ENCODE measurements at places on chromosomes 6 and 20.
A peak's percentile ranks its signal among the peaks of the same experiment; 100 is the strongest.

- no peak for DNase-seq
Observed at GRCh38 chr6:95240514-95240913, 336.8 kb upstream of the MANEA start.

DNA sequence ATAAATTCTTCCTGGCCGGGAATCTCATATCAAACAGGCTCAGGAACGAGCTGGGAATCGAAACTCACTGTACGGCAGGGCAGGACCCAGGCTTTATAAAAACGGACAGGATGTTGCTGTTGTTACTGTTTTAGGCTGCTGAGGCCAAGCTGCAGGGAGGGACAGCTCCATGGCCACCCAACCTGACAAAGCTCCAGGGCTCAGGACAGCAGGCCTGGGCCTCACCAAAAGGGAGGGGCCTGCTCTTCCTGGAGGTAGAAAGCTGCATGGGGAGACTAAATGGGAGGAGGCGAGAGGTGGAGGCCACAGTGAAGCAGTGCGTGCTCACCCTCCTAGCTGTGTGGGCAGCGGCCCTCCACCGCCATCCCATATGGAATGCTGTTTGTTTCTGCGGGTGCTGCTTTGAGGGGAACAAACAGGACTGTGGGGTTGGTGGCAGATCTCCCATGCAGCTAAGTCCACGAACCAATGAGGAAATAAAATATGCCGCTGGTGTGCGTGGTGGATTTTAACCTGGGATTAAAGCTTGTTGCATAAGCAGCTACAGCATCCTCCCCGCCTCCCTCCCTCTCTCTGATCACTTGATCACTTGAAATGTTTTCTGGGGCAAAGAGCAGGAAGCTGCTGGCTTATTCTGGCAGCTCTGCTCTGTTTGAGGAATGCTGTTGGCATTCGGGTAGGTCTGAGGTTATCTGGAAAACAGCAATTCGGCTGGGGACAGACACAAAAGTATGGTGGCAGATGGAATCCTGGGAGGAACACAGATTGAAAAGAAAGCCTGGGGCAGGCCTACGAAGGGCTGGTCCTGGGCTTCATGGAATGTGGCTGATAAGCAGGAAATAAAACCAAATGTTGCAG is 2.4 kb upstream of the ZMYND8 start:
- peak; percentile 59 for DNase-seq

DNA sequence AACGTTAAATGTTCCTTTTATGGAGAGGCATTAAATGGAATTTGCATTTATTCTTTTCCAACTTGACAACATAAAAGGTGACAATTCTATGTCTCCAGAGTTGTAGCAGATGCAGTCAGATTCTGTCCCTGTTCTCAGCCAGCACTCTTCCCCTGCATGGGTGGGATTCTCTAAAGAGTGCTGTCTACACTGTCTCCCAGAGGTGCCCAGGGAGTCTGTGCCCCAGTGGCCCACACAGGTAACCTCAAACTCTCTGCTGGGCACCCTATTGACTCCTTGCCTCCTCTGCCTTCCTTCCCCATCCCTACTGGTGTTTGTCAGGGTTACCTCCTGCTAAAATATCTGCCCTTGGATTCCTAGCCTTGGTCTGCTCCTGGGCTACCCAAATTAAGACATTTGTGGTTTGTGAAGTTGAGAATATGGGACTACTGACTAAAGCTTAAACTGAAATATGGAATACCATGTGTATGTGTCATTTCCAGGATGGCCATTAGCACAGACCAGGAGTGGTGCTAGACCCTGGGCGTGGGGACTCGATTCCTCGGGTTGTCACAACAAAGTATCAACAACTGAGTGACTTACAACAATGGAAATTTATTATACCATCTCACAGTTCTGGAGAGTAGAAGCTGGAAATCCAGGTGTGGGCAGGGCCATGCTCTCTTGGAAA is 284.7 kb downstream of the CDH26 start:
- DNase-seq, result no peak

DNA sequence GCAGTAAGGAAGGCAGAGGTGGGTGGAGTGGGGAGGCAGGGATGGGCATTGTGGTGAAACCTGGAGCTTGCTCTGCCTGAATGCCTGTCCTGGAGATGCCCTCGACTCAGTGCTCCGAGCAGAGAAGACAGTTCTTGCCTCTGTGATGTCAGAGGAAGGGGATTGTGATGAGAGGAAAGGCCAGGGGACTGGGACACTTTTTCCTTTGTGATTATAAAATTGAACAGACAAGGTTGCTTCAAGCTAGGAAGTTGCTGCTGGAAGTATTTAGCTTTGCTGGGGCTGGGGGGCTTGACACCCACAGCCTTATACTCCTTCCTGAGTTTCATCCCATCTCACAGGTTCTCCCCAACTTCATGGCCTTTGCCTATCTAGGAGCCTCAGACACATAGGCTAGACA is at the start of gene SIRPD:
TSS of gene SIRPD (minus strand) at position 101 of the 400 bp plus-strand sequence. CDS start at position 49, 52 bp downstream.
- no peak for DNase-seq

GRCh38 chr6:146850981-146851380 is 252.2 kb downstream of the ADGB start:
- no peak for DNase-seq

DNA sequence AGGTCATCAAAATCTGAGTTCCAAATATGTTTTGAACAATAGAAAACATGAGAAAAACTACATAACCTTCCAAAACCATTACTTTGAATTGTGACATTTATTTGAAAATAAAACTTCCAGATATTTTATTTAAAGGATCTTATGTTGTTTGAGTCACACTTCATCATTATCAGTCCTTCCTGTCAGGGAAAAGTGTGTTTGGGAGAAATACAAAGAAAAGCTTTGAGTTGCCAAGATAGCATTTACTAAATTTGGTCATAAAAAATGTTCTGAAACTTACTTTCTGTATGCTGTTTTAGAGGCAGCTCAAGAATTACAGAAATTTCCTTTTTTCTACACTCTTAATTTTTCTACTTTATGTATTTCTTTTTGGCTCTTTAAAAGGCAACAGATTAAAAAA is 208.2 kb upstream of the RIN2 start:
- no peak for DNase-seq

All from NCI-H1694 treated with DMSO at 0.1 percent for 48 hours (cell line).